EH (cell line): ENCODE measurements at places on chromosomes 5 and 9.

GRCh38 chr5:143229426-143229895 lies 174.0 kb downstream of the NR3C1 start:
- no peak for DNase-seq

- peak; percentile 76 for DNase-seq
Measured at GRCh38 chr5:59893429-59894227, at the start of gene PDE4D. TSS of gene PDE4D (minus strand) at chr5:59893726.

DNA sequence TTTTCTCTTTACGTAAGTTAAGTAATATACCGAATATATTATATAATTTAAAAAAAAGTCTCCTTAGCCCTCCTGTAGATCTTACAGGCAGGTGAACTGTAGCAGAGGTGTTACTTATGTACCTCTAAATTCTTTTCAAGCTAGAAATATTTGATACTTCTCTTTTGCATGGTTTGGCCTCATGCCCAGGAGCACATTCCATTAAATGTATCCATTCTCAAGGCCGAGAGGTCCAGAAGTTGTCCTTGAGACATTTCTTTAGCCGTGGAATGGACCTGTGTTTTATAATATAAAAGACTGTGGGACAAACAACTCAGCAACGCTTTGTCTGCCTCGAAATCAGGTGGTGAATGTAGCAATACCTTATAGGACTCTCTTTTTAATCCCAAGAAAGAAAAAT lies 184.5 kb downstream of the TRIO start:
- DNase-seq = peak; percentile 37

DNA sequence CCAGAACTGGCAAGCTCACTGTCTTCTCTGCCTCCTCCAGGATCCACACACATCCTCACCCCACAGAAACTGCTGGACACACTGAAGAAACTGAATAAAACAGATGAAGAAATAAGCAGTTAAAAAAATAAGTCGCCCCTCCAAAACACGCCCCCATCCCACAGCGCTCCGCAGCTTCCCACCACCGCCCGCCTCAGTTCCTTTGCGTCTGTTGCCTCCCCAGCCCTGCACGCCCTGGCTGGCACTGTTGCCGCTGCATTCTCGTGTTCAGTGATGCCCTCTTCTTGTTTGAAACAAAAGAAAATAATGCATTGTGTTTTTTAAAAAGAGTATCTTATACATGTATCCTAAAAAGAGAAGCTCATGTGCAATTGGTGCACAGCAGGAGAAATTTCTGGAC lies 16.1 kb upstream of the CFAP157 start:
- DNase-seq = no peak

- peak; percentile 49 for DNase-seq
Measured at GRCh38 chr9:114153761-114154599, 1.4 kb upstream of the COL27A1 start.
